Bone marrow (tissue), 2 donors: ENCODE measurements at places on chromosomes 4 and X.

DNA sequence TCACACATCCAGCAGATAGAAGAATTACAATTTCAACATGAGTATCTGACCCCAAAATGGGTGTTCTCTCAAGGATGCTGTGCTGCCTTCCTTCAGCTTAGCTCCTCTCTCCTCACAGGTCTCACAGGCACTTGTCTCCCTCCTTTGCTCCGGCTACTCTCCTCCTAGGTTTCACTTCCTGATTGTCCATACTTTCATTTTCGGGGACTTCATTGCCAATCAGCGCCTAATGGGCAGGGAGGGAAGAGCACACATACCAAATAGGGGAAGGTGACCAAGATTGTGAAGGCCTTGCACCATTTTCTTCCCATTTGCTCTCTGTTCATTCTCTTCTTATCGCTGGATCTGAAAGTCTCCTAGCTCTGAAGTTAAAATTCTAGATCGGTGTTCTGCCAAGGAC lies 125.4 kb upstream of the EOLA2 start:
- no peak for DNase-seq

DNA sequence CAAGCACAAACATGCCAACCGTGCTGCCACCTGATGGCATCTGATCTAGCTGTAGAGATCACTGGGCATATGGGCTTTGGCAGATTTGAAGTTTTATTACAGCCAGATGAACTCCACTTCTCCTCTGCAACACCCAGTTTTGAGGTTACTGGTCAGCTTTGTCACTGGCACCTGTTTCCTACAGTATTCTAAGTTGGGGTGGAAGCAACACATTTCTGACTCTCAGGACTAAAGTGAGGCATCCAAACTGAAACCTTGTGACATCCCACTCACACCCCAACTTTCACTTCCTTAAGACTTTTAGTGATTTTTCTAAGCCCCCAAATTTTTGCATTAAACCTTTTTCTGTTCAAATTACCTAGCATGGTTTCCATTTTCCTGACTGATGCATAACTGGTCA lies 115.1 kb upstream of the PCDH18 start:
- no peak for DNase-seq

- no peak for DNase-seq
These were observed 116.4 kb downstream of the ARX start for GRCh38 chrX:24899391-24899790.

GRCh38 chr4:24078347-24078962 lies 188.6 kb upstream of the PPARGC1A start:
- no peak for DNase-seq

GRCh38 chr4:7425591-7426468 lies 8.9 kb downstream of the PSAPL1 start:
- no peak for DNase-seq

GRCh38 chr4:6674500-6675149 lies 19.1 kb upstream of the S100P start:
- DNase-seq: no peak

- DNase-seq: no peak
These were observed 12.5 kb upstream of the SPATA4 start for GRCh38 chr4:176207839-176208238.

DNA sequence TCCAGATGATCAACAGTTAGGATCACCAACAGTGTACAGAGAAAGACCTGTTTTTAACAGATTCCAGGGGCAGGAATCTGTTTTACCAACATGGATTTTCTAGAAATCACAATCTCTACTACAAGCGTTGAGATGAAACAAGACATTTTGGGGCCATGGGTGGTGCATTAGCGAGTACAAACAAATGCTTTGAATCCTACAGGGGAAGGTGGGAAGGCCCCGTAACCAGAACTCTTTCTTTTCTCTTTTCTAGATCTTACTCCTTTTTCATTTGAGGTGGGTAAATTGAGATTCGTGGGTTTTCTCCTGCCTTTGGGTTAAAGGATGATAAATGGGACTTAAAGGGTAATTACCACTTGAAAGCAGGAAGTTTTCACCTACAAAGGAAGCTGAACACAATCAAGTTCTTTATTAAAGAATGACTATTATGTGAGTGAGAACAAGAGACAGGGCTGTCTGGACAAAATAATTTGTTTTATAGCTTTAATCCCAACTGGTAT lies 189.9 kb upstream of the ANXA3 start:
- no peak for DNase-seq

DNA sequence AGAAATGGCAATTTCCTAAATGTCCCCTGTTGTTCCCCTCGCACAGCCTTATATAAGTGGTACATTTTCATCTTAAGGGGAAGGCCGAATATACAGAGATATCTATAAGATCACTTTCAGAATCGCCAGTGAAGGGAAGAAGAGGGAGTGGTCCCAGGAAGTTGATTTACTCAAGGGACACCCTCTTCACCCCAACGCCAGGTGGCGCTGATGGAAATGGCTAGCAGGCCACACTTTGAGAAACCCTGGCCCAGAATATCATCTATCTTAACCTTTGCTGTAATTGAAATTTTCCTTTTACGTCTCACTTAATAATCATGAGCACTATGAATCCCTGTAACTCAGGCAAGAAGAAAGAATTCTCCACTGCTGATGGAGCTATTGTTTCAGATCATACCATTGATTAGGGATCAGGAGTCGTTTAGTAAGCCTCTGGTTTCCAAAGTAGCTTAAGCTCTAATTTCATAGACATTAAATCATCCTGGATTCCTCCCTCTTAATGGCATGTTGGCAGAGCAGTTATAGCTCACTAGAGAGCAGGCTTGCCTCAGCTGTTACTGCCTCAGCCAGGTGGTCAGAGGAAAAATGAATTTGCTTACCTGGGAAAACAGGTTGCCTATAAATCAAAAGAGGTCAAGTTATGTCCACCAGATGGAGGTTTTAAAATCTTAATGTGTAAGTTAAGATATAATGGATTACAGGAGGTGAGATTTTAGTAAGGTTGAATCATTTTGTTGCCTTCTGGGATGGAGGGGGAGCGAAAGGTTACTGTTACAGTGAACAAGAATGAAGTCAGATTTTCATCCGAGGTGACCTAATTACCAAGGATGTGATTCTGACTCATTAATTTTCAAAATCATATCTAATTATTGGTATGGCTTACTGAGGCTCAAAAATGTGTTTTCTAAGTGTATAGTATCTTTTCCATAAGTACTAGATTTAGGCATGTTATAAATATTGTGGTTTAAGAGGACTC lies 941.2 kb upstream of the TENM3 start:
- no peak for DNase-seq
